ENCODE measurements at places on chromosomes 1 and 21.

GRCh38 chr1:222028116-222028515, 286.2 kb upstream of the DUSP10 start:
- no peak for DNase-seq

DNA sequence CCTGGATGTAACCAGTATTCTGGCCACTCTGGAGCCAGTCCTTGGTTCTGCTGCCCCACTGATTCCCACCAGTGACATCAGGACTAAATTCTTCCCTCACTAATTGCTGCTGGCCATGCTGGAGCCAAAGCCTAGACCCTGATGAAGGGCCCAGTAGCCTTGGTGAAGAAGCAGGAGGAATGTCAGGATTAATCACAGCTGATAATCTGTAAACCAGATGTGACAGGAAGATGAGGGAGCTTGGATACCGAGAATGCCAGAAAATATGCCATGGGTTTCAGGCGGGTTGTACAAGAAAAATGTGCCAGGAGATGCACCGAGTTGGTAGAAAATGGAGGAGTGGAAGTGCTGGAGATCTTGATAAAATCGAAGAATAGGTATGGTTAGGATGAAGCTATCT, 119.0 kb upstream of the PPP2R5A start:
- no peak for DNase-seq

DNA sequence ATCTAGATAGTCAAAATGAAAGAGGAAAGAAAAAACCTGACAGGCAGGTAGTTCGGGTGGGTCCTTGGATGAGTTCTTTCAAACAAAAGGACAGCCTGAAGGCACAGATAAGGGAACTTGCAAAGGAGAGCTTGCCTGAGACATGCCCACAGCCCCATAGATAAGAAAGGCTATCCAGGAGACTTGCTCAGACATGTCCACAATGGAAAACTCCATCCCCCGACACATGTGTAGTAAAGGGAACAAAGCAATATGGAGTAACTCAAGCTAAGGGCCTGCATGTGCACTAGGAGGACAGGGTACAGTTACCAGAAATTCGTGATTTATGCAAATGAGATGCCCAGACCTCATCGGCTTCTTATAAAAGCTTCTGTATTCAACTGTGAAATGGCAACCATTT, 281.5 kb downstream of the NEGR1 start:
- no peak for DNase-seq

DNA sequence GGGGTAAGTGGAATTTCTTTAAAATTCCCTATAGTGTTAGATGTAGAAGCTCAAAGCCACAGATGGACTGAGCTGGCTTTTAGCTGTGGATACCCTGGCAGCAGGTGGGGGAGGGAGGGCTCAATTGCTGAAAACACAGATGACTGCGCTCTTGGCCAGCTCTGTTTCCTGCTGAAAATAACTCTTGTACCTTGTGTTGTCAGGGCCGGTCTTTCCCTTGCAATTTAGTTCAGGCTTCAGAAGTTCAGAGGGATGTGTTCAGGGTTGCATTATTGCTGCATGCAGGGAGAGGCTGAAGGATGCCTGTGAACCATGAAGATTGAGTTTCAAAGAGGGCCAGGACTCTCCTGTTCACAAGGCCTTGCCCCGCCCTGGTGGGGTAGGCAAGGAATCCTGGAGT, 58.1 kb upstream of the GCLM start:
- peak; percentile 15 for DNase-seq

- DNase-seq, result no peak
Observed at GRCh38 chr1:168601051-168601450, 24.6 kb downstream of the XCL1 start.

- DNase-seq, result peak; percentile 89
Observed at GRCh38 chr1:67532452-67533216, 102.4 kb upstream of the SERBP1 start.

- DNase-seq, result peak; percentile 74
Observed at GRCh38 chr1:9687120-9687873, 35.8 kb downstream of the PIK3CD start.

DNA sequence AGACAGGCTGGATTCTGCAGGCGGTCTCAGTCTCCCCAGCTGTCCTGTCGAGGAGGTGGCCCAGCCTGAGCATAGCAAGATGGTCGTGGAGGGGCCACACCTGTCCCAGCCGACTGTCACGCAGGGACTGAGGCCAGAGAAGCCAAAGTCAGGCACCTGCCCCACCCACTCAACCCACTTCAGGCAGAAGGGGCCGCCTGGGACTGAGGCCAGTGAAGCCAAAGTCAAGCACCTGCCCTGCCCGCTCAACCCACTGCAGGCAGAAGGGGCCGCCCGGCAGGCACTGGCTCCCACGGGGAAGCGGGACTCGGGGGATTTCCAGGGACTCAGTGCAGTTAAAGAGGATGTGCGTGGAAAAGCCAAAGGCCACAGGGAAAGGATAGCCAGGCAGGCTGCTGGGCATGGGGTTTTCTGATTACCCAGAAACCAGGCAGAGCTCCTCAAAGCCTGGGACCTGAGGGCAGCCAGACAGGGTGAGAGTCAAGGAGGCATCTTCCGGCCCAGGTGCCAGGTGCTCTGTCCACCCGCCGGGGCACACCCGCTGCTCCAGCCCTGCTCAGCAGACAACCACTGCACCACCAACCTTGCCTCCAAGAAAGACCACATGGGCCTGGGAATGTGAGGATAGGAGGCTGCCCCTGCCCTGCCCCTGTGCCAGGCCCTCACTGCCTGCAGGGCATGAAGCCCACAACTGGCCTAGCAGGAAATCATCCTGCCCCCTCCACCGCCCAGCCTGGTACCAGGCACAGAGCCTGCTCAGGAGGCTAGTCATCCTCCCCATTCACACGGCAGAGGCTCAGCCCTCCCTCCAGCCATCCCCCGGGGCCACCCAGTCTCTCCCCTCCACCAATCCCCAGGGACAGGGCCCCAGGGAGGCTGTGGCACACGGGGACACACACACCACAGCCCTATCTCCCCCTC, 41.0 kb downstream of the MEGF6 start:
- no peak for DNase-seq

GRCh38 chr1:11664336-11665065, 501 bp downstream of the FBXO6 start:
- DNase-seq, result peak; percentile 16

DNA sequence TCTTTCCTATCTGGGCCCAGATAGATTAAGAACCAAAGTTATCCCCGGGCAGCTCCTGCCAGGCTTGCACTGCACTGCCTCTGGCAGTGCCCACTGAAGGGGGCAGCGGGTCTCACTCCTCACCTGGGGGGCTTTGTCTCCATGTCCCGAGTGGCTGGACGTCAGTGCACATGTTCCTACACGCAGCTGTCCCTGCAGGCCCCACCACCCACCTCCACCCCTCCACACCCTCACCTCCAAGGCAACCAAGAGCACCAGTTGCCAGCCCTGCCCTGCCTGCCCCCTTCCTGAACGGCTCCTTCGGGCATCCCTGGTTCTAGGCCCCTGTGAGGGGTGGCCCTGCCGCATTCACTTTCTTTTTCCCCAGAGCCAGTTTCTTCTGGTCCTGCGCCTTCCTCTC, 147.2 kb downstream of the PEX14 start:
- DNase-seq, result no peak

DNA sequence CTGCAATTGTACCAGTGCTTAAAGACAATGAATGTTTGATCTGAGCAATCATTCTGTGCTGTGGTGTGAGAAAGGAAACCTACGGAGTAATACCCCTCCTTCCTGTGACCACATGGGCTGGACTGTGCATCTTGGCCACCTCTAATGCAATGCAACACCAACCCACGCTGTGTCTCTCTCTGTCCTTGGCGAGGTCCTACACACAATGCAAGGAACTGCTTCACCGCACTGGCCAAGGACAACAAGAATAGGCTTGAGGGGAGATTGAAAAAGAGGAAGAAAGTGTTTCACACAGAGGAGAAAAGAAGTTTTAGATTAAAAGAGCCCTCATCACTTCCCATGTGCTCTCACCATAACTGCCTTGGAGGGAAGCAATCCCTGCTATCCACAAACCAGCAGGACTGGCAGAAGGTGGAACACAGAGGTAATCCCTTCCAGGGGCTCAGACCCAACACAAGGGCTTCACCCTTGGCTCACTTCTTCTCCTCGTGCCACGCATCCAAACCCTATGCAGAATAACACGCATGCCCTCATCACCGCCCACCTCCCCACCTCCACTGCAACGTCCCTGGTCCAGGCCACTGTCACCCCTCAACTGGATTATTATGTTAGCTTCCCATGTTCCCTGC, 112.5 kb upstream of the ERG start:
- no peak for DNase-seq

- no peak for DNase-seq
Observed at GRCh38 chr1:242205622-242206489, 207.0 kb upstream of the MAP1LC3C start.

- no peak for DNase-seq
Observed at GRCh38 chr1:14925336-14926136, 228.0 kb upstream of the TMEM51 start.

DNA sequence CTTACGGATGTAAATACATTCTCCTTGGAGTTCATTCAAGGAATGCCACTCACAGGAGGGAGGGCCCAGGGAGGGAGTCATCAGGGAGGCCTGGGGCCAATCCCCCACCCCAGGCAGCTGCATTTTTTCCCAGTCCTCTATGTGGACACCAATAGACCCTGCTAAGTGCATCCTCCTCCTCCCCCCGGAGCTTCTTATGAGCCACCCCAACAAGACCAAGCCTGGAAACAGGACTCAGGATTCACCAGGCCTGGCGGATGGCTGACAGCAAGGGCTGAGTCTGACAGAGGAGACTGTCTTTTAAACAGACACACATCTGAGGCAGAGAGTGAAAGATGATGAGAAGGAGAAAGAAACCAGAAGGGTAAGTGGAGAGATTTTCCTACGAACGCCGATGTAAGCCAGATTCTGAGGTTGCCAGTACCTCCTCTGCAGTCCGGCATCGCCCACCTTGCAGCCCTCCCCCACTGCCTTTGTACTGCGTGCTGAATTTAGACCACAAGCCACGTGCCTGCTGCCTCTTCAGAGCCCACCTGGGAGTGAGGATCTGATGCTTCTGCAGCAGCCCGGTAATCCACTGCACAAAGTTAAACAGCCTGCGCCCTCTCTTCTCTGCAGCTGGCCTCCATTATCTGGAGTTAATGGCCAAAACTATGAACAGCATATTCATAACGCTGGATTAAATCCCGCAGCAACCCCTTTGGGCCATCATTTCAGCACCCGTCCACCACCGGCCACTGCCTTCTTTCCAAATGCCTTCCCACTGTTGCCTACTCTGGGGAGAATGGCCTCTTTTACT, 17.6 kb upstream of the SFPQ start:
- no peak for DNase-seq

DNA sequence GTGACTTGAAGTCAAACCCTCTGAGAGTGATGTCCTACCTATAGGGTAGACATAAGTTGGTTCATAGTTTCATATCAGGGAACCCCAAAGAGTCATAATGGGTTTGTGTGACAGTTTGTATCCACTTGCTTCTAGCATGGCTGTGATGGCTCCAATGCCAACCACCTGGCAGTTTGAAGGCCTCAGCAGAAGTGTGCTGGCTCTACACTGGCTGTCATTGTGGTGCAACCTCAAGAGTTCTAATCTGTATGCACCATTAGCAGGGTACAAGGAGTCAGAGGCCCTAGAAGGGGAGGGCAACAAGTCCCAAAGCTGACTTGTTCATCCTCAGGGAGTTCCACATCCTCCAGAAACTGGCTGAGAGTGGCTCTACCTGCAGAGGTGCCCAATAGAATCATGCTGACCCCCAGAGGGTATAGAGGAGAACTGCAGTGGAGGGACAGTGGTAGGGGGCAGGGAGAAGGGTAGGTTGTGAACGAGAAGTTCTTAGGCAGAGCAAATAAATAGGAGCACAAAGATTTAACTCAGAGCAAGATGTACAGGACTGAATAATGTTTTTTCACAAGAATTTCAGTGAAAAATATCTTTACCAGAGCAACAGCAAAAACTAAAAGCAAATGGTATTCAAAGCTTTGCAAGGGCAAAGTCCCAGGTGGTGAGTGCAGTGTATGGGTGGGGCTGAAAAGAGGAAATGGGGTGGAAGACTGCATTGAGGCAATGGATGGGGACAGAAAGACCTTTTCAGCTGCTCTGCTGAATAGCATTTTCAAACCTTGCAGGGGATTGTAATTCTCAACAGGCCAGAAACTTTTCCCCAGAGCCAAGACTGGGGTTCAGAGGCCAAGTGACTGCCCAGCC, 3.2 kb downstream of the FCRL2 start:
- DNase-seq, result no peak

- no peak for DNase-seq
Observed at GRCh38 chr1:23784846-23785245, 6.1 kb upstream of the LYPLA2 start.

DNA sequence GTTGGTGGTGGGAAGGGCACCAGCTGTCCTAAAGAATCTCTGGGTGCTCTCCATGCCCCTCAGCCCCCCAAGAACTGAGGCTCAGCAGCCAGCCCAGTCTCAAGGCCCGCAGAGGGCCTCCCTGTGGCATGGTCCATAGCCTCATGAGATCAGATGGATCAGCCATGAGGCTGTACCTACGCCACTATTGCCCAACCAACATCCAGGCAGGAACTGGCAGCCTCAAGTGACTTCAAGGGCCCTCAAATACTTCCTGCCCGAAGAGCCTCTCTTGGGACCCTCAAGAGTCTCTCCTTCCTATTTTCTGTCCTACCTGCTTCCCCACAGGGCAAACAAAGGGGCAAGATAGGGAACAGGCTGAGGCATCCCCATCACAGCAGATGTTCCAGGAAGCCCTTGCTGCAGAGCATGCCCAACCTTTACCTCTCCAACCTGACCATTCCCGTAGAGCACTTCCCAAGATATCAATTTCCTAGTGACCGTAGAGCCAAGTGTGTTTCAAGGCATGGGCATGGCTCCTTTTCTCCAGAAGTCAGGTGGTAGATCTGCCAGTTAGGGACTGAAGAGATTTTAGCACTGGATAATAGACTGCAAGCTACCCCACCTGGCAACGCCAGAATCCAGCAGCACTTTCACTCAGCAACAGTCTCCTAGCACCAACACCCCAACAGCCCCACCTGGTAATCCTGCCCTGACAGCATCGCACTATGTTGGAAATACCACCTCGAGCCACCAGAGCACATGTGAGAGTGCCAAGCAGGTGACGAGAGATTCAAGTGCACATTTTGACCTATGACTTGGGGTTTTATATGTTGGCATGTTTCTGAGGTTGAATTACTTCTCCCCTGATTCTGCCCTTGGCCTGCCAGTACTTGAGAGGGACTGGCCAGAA, 13.7 kb upstream of the MFSD2A start:
- DNase-seq, result no peak

GRCh38 chr1:87790756-87791155, 462.1 kb downstream of the LMO4 start:
- DNase-seq, result no peak

GRCh38 chr21:42472521-42472920, 23.5 kb downstream of the RSPH1 start:
- DNase-seq, result no peak

- no peak for DNase-seq
Observed at GRCh38 chr1:234302354-234302962, 70.8 kb upstream of the COA6 start.

- DNase-seq, result no peak
Observed at GRCh38 chr1:200096774-200097173, 69.3 kb downstream of the NR5A2 start.

GRCh38 chr1:101238681-101239094, 1.9 kb downstream of the S1PR1 start:
- DNase-seq, result peak; percentile 97

GRCh38 chr1:21592086-21592865, 76.9 kb downstream of the RAP1GAP start:
- no peak for DNase-seq

All from lung microvascular endothelial cell (primary cell).